Naive B cell (primary cell): ENCODE measurements at places on chromosomes 16 and 17. TPM values are rescaled to one million over a fixed set of nuclear protein-coding genes. Genes with fewer than 3 reads are reported as not detected.

The CORO6 gene
- 0.12 TPM for polyA plus RNA-seq

GRCh38 chr17:39447561-39447960 lies 3.5 kb downstream of the MED1 start:
- no peaks in the 10 kb centered on the region for H3K27me3 ChIP-seq
- peaks cover 10% of the 10 kb centered on the region for H3K36me3 ChIP-seq
- no peak overlapping the region for H3K4me3 ChIP-seq
- no peak for DNase-seq
- peaks cover 34% of the 10 kb centered on the region for H3K4me1 ChIP-seq

GRCh38 chr16:11171757-11172299 lies 84.2 kb downstream of the SOCS1 start:
- no peak for DNase-seq
- peaks cover 44% of the 10 kb centered on the region for H3K36me3 ChIP-seq
- no peaks in the 10 kb centered on the region for H3K27me3 ChIP-seq

The RUSF1 gene
- 23.6 TPM for polyA plus RNA-seq
